ENCODE measurements at places on chromosomes 7 and 10.

DNA sequence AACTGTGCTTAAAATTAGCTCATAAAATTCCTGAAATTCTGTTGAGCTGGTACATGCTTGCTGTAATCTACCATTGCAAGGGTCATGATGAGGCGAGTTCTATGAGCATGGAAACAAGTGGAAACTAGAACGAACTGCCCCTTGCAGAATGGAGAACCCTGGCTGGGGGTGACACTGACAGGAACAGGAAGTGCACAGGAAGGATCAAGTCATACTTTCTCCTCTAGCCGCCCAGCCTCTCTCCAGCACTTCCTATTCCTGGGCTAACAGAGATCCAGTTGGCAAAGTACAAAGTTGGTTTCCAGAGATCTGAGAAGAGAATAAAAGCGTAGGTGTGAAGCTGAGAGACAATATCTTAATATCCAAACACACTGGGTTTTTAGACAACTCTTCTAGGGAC is 414.2 kb upstream of the PODXL start:
- DNase-seq: no peak

- no peak for DNase-seq
These were observed 18.5 kb upstream of the ACBD5 start for GRCh38 chr10:27258838-27259812.

DNA sequence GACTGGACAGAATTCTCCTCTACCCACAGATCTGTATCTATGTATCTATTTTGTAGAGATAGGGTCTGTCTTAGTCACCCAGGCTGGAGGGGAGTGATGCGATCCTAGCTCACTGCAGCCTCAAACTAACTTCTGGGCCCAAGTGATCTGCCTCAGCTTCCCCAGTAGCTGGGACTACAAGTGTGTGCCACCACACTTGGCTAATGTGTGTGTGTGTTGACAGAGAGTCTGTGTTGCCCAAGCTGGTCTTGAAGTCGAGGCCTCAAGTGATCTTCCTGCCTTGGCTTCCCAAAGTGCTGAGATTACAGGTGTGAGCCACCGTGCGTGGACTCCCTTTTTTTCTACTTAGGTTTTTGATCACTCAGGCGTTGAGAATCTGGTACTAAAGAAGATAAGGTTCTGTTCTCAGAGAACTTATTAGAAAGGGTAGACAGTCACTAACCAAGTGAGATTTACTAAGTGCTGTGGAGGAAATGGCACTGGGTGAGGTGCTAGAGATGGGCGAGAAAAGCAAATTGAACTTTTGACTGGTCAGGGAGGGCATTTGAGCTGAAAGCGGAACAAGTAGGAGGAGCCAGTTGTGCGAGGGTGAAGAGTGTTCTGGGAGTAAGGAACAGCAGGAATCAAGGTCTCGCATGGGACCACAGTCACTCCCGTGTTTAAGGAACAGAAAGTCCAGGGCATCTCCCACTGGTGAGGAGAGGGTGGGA is 18.0 kb downstream of the NDUFB2 start:
- no peak for DNase-seq

DNA sequence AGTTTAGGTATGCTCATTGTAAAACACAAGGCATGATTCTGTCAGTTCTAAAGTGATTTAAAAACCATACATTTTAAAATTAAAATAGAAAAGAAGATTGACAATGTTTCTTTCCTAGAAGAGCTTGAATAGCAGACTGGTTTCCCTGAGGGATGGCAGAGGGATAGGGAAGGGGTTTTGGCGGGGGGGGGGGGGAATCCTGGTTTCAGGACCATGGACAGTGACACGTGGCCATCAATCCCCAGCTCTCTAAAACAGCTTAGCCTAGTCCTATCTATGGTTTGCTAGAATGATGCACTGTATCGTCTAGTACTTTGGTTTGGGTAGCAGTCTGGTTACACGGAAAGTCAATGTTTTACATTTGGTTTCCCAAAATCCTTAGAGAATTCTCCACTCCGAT is 88.7 kb downstream of the PHYHIPL start:
- DNase-seq: no peak

DNA sequence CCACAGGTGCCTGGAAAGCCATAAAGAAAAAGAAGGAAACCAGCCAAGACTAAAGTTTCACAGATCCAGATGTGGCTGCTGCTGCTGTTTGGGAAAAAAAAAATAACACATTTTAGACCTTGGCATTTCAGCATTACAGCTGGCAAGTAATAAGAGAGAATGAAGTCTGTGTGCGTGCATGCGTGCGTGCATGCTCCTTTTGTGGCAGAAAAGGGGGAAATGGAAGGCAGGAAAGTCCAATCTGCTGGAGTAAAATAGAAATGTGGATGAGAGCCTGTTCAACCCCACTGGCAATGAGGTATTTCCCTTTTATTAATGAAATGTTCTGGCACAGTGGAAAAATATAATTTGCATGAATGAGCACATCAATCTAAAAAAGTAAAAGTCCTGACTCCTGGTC is 137.0 kb upstream of the SEMA3A start:
- no peak for DNase-seq

GRCh38 chr10:32329061-32329460 is 17.9 kb downstream of the EPC1 start:
- DNase-seq: no peak

DNA sequence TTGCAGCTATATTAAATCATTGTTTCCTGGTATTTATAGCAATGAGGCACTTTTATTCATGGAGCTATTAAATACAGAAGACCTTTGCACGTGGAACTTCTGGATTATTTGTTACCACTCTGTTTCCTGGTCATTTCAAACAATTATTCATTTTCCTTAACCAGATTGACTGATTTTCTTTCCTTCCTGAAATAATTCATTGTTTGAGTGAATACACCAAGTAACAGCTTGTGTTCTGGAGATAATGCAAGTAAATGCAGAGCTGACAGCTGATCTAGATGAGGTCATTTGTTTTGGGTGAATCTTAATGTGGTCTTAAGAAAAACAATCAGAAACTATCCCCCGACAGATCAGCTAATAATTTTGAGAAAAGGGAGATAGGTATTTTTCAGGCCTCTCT is 497.7 kb downstream of the KIF20B start:
- DNase-seq: no peak

DNA sequence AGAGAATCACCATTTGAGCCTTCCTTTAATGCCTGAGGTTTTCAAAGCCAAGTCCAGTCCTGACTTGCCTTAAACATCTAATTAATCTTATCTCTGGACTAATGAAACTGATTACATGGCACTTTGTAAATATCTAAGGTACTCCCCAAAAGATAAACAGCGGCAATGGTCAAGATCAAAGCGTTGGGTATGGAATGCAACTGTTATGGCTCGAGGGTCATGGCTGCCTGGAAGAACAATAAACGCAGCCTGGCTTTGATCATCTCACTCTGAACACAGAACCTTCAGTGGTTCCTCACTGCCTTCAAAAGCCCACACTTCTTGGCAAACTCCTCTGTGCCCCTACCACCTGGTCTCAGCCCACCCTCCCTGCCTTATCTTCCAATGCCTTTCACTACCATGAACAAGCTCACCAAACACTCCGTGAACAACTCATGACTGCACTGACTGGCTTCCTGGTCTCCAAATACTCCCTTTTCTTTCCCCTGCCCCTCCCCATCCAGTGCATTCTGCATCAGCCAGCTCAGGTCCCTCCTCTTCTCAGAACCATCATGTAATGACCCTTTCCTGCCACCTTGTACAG is 150.2 kb upstream of the NFE2L3 start:
- no peak for DNase-seq

DNA sequence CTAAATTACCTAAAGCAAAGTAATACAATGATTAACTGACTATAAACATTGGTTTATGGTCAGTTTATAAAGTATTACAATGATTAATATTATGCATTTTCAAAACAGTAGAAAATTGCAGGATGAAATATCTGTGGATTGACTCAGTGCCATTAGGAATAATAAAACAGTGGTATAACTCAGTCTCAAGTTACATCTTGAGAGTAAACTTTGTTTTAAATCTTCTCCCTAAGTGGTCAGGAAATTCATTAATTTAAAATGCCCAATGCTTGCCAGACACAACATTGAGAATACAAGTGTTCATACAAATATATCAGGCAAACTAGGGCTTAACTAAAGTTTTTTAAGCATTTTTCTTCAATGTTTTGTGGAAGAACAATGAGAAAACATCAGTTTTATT is 257.8 kb downstream of the ETV1 start:
- no peak for DNase-seq
